CD4-positive, alpha-beta T cell treated with Interleukin-21 for 1 hour (primary cell): ENCODE measurements at places on chromosomes 13 and 19.

DNA sequence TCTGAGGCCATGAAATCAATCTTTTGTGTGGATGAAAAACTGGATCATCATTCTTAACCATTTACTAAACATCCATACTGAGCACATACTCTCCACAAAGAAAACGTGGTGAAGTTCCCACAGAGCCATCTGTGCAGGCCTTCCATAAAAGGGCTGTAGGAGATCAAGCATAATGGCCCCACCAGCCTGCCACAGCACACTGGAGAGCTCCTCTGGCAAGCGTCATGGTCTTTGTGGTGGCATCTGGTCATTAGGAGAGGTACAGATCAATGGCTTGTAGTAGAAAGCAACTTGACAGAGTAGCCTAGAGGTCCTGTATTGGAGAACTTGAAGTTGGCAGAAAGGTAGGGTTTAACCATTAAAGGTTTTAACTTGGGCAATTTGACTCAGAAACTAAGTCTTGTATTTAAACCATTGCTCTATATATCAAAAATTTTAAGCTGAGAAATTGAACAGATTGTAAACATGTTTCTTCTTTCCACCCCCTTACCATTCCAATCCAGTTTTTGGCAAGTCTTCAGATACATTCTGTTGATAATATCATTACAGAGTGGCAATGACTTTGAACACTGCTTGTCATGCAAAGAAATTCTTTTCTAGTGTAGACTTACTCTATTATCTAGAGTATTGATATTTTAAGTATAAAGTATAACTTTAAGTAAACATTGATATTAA is 128.3 kb downstream of the LMO7 start:
- DNase-seq: no peak

DNA sequence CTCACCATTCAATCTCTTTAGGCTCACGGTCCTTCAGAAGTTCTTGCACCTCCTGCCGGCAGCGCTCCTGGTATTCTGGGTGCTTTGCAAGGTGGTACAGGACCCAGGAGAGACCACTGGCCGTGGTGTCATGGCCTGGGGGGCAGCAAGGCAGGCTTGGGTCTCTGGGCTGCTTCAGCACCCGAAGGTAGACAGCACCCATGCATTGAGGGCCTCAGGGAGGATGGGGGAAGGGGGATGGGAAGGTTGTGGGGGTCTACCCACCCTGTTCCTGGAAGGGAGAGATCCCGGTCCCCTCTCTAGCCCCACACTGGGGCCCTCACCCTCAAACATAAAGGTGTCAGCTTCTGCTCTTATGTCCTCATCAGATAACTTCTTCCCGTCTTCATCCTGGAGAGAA is 12.0 kb downstream of the CYP4F2 start:
- DNase-seq: no peak

DNA sequence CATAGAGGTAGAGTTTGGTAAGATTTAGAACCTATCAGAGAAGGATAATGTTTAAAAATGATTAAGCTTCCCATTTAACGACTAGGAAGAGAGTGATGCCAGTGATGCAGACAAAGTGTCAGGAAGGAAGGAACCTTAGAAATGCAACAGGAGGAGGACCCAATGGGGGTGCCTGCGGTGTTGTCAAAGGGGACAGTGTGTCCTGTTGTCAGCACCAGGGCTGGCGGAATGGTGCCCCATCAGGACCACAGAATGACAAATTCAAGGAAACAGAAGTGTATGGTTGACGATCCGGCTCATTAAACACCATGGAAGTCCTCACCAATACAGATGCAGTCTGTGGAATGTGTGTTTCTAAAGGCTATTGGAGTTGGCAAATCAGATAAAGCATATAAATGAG is 19.3 kb downstream of the ATP12A start:
- DNase-seq: no peak

DNA sequence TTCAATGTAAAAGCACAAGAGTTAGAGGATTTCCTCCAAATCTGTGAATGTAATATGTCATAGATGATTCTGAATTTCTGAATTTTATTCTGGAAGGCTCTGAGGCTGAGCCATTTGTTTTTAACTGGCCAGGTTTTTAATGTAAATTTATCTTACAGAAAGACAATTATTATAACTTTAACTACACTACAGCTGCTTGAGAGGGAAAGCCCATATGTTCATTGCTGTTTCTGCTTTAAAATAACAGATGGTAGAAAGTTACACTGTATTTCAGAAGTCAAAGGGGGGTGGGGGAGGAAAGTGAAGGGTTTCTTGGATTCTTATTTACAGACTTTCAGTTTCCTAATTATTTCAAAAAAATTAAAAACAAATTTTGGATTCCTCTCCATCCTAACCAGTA is 62.8 kb downstream of the DNAJC15 start:
- no peak for DNase-seq

DNA sequence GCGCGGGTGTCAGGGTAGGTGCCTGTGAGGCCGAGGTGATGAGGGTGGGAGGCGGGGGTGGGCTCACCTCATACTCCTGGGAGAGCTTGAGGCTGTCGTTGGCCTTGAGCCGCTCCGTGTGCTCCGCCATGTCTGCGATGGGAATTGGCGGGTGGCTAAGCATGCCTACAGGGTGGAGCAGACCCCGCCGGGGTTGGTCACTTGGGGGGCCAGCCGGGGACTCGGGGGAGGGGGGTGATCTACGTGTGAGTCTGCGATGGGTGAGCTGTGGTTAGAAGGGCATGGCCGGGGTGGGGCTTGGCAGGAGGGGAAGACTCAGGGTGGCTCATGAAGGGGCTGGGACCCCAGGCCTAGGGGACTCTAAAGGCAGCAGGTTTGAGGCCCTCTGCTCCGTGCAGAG is 125.2 kb downstream of the PTPRS start:
- DNase-seq: no peak

DNA sequence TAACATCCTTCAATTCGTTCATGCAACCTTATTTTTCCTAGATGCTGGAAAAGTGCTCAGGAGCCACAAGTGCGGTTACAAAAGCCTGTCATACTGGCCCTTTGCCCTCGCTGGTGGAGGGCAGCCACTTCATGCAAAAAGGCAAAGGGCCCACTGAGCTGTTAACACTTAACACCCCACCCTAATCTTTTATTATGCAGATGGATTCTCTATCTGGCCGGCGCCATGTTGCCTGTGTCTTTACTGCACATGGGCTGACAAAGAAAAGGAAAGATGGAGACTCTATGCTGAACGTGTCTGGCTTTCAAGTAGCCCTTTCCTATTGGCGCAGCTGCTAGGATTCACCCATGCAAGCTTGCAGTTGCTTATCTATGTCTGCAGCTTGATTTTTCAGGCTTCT is 10.8 kb downstream of the OR7D2 start:
- no peak for DNase-seq

DNA sequence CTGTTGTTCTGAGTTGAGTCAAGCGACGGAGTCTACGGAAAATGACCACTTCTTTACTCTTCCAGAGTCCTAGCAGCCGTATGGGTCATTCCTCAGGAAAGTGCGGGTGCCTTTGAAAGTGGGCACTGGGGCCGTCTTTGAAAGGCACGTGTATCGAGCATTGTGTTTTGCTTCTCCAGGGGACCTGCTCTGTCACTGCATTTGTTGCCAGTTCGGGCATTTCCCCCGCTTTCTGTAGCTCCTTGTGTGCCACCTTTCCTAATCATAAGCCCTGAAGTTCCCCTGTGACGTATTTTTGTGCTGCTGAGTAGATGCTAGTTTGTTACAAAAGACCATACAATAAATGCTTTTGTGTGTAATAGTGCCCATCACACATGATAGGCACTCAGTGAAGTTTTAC is 24.4 kb downstream of the SPATA13 start:
- DNase-seq: no peak

DNA sequence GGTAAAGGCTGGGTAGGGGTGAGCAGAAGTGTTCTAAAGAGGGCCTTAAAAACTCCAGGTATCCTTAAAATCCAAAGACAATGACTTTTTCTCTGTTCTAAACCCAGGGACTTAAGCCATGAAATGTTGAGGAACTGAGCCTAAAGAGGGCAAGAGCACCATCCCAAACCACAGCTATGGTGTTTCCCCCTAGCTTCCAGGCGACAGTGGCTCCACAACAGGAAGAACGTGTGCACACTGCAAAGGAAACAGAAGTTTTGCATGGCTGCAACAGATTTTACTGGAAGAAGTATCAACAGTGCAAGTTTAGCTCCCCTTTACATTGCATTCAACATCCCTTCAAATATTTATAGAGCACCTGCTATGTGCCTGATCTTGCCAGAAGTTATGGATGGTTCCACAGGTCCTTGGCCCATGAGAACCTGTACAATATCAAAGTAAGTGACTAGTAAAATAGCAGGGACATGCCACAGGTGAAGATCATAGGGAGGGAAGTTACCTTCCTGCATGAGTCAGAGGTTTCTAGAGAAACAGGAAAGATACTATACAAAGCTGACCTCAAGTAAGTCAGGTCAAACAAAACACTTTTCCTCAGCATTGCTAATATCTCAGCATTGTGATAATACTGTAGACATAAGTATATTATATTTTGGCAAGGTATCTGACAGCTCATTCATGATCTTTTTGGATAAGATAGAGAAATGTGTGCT is 8.4 kb upstream of the KCTD12 start:
- DNase-seq: peak; percentile 3

DNA sequence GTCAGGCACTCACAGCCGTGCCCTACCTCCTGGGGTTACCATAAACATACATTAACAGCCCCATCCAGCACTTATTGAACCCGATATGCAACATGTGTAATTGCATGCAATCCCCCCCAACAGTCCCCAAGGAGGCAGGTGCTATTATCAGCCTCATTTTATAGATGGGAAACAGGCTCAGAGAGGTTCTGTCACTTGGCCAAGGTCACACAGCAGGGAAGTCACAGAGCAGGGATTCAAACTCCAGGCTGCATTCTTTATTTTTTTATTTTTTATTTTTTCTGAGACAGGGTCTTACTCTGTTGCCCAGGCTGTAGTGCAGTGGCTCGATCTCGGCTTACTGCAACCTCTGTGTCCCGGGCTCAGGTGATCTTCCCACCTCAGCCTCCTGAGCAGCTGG is 38.4 kb upstream of the TNFAIP8L1 start:
- DNase-seq: no peak

GRCh38 chr13:97743938-97744337 is 209.5 kb upstream of the IPO5 start:
- DNase-seq: no peak

- DNase-seq: peak; percentile 42
Observed at GRCh38 chr19:19997656-19998268, 41.5 kb downstream of the ZNF682 start.

- DNase-seq: no peak
Observed at GRCh38 chr13:77868717-77869116, 49.9 kb downstream of the EDNRB start.

DNA sequence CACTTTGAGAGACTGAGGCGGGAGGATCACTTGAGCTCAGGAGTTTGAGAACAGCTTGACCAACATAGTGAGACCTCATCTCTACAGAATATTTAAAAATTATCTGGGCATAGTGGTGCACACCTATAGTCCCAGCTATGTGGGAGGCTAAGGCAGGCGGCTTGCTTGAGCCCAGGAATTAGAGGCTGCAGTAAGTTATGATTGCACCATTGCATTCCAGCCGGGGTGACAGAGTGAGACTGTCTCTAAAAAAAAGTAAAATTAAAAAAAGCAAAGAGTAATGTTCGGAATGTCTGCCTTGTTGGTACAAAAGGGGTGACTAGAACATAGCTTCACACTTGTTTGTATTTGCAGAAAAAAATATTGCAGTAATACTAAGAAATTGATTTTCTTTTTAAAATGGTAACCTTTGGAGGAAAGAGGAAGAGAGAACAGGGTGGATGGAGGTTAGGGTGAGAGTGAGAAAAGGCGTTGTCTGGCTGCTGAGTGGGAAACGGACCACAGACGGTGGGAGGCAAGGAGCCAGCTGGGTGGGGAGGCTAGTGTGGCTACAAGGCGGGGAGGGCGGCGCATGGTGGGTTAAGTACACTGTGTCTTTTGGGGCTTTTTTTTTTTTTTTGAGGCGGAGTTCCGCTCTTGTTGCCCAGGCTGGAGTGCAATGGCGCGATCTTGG is 10.2 kb downstream of the PPP1R14A start:
- no peak for DNase-seq

DNA sequence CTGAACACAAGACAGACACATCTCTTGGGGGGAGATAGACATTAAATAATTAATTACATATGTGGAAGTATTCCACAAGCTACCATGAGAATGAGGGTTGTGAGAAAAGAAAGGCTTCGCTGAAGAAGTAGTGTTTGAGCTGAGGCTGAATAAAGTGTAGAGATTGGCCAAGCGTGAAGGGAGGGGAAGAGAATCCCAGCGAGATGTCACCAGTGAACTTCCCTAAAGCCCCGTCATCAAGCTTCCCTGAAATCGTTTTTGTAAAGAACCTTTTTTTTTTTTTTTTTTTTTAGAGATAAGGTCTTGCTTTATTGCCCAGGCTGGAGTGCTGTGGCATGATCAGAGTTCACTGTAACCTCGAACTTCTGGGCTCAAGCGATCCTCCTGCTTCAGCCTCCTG is 235.2 kb downstream of the KCNRG start:
- no peak for DNase-seq

GRCh38 chr19:40266119-40266518 is 19.0 kb downstream of the AKT2 start:
- DNase-seq: no peak

GRCh38 chr13:24226762-24227161 is 66.2 kb downstream of the SPATA13 start:
- no peak for DNase-seq

DNA sequence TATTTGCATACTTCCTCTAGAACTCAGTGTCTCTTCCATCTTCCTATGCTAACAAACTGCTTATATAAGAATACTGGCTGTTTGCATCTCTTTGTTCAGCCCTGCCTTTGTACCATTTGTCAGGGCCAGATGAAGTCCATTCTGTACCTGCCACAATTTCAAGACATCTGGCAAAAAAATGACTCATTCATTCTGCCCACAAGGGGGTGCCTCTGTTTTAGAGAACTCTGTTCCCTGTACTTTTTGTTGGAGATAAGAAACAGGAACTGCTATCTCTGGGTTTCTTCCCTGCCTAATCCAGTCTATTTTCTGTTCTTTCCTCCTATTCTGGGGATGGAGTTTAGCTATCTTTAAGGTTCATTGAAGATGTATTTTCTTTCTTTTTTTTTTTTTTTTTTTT is 23.0 kb downstream of the ZNF568 start:
- no peak for DNase-seq

GRCh38 chr13:49098198-49098597 is 121.9 kb upstream of the MLNR start:
- no peak for DNase-seq

DNA sequence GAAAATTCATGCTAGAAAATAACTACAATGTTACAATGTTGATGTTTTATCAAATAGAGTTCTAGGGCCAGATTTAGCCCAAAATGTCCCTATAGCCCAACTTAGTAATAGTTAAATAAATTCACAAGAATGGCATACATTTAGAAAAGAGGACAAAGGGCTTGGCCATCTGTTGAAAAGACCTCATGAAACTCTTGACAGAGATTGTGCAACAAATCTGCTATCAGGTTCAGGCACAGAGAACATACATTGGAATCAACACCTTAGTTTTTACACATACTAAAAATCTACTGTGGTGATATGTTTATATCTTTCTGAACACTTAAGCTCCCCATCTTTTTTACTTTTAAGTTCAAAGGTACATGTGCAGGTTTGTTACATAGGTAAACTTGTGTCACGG is 298.3 kb upstream of the DACH1 start:
- DNase-seq: no peak

GRCh38 chr19:29259153-29259552 is 46.2 kb upstream of the UQCRFS1 start:
- DNase-seq: no peak
